ENCODE measurements at places on chromosomes 13 and 19.

DNA sequence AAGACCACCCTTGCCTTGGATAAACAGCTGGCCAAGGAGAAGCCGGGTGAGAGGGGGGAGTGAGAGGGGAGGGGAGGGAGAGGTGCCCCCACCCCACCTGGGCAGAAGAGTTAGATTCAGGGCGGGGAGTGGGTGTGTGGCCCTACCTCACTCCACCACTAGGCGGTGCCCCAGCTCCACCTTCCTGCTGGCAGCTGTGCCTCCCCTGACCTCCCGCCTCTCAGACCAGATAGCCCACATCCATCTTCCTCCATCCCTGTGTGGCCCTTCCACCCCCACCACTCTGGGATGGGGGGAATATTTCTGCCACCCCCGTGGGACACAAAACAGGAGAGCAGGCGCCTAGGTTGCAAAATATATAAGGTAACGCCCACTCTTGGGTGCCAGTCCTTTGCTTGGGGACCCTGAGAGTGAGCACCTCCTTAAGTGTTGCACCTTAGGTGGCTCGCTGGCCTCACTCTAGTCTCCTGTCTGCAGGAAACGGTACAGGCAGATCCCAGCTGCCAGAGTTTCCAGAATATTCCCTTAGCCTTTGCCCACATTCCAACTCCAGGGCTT is 13.8 kb upstream of the EHD2 start:
- DNase-seq = peak; percentile 47

GRCh38 chr19:28815257-28815656 is 397.7 kb downstream of the UQCRFS1 start:
- no peak for DNase-seq

DNA sequence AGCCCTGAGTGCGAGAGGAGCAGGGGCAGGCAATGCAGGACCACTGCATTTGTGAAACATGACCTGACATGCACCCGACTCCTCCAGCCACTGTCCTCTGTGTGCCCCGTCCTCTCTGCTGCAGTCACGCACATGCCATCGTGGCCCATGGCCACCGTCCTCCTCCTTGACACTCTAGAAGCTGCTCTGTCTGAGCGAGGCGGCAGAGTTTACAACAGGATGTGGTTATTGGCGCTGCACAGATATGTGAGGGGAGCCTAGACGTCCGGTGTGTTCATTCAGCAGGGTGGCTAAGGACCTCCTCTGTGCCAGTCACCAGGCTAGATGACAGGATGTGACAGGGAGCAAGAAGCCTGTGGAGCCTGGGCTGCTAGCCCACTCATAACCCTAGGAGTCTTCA is 277.8 kb downstream of the FOXO1 start:
- peak; percentile 81 for DNase-seq

DNA sequence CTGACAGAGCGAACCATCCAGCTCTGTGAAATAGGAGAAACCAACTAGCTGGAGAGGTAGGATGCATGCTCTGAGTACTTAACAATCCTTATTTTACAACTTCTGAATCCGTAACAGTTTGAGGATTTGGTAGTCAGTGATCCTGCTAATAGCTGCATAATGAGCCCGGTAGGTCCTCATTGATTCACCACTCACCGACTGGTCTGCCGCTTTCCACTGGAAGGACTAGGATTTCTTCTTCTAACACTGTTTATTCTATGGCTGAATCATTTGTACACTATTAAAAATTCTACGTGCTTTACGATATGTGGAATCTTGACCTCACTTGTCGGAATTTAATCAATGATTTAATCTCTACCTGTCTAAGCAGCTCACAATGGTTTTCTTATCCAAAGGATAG is 33.9 kb downstream of the SPATA13 start:
- DNase-seq = no peak

DNA sequence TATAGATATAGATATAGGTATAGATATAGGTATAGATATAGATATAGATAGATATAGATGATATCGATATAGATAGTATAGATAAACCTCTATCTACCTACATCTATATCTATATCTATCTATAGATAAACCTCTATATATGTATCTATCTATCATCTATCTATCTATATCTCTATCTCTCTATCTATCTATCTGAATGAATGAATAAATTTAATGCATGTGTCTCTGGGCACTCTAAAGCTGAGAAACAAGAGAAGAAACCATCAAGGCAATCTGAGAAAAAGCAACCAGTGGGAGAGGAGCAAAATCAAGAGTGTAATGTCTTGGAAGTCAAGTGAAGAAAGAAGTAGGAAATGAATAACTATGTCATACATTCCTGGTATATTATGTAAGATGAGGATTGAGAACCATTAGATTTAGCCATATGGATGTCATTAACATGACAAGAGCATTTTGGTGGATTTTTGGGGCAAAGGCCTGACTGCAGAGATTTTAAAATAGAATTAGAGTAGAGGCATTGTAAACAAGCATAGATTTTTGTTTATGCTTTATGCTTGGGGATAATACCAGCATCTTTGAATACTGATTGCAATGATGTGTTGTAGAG is 1262.7 kb upstream of the MIR17HG start:
- DNase-seq = no peak

- DNase-seq = peak; percentile 19
Measured at GRCh38 chr13:72839831-72840426, 58.0 kb downstream of the PIBF1 start.

DNA sequence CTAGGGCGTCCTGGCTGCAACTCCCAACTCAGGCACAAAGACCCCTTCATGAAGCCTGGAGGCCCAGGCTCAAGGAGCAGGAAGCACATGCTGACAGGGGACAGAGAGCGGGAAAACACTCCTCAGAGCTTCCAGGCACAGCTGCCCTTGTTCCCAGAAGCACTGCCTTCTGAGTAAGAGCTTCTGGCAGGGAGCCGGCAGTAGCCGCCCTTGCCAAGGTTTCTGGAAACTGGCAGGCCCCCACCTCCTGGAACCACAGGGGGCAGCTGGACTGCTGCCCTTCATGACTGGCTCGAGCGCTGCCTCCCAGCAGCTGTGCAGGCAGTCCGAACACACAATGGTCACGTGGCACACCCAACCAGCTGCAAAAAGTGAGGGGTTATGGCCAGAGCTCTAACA is 33.6 kb upstream of the EPHX3 start:
- DNase-seq = no peak

DNA sequence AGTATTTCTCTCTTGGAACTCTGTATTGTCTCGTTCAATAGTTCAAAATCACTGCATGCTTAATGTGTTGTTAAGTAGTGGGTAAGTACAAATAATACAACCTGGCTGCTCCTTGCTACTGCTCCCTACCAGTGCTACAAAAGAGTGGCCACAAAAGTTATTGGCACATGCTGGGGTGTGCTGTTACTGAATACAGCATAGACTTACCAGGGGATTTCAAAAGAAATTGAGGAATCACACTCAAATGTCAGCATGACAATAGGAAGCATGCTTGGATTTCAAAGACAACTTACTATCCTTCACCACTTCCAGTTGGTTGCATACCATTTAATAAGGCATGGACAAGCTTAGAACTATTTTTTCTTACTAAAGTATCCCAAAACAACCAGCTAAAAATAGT is 1041.3 kb upstream of the SPRY2 start:
- DNase-seq = no peak

DNA sequence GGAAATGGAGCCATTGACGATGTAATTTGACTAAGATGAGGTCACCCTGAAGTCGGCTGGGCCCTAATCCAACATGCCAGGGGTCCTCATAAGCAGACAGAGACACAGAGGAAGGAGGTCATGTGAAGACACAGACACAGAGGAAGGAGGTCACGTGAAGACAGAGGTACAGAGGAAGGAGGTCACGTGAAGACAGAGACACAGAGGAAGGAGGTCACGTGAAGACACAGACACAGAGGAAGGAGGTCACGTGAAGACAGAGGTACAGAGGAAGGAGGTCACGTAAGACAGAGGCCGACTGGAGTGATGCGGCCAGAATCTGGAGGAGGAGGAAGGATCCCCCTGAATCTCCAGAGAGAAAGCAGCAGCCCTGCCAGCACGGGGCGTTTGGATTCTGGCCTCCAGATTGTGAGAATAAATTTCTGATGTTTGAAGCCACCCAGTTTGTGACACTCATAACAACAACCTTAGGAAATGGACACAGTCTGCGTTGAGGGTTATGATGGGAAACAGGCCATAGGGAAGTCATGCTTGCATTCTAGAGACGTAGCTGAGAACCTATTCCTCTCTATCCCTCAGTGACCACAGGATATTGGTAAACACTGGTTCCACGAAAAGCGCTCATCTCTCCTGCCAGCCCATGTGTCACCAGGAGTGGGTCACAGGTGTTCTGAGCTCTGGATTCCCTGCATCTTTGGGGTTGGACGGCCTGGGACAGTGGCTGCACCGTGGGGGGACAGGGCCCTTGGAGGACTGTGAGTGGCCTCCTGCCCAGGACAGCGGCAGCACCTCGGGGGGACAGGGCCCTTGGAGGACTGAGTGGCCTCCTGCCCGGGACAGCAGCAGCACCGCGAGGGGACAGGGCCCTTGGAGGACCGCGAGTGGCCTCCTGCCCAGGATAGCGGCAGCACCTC is 108.5 kb downstream of the SOX1 start:
- no peak for DNase-seq

All from activated naive CD8-positive, alpha-beta T cell treated with anti-CD3 and anti-CD28 coated beads for 36 hours (primary cell).